Hematopoietic multipotent progenitor cell treated with erythropoietin and hydrocortisone succinate and interleukin-3 and kit ligand, for 6 days (in vitro differentiated cells): ENCODE measurements at places on chromosomes 6 and 20.

- no peak for DNase-seq
Measured at GRCh38 chr6:68333442-68333841, 301.6 kb upstream of the ADGRB3 start.

DNA sequence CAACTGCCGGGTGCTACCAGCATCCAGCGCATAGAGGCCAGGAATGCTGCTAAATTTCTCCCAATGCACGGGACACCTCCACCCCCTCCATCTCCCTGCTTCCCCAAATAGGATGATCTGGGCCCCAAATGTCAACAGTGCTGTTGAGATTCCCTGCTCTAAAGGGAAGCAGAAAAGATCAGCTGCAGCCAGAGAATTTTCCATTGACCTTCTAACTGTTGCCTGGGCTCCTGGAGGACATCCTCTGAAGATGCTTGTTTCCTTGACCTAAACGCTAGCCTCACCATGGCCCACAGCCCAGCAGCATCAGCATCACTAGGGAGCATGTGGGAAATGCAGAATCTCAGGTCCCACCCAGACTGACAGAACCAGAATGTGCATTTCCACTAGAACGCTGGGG is 161.3 kb downstream of the GMPR start:
- no peak for DNase-seq

- DNase-seq: no peak
Measured at GRCh38 chr6:38262026-38262425, 377.7 kb downstream of the BTBD9 start.

DNA sequence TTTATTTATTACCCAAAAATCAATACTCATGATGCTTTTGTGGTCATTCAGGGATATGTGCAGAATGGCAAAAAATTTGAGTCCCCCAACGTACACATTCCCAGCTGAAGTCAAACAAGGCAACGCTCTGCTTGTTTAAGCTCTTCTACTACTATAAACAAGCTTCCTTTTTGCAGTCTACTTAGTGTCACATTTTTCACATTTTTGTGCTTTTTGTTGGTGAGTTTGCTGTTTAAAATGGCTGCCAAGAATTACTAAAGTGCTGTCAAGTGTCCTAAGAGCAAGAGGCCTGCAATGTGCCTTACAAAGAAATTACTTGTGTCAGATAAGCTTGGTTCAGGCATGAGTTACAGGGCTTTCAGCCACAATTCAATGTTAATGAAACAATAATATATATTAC is 2.1 kb downstream of the WFDC8 start:
- DNase-seq: no peak

GRCh38 chr6:112017169-112017568 is 36.7 kb upstream of the CCN6 start:
- DNase-seq: no peak
